Sigmoid colon (tissue), 7 donors: ENCODE measurements at places on chromosomes 5 and 9.

GRCh38 chr5:108749128-108749861 lies 1.6 kb downstream of the FER start:
- peak; percentile 91 for DNase-seq

- no peak for DNase-seq
These were observed 122.7 kb upstream of the CDKN2B start for GRCh38 chr9:22131817-22132216.

DNA sequence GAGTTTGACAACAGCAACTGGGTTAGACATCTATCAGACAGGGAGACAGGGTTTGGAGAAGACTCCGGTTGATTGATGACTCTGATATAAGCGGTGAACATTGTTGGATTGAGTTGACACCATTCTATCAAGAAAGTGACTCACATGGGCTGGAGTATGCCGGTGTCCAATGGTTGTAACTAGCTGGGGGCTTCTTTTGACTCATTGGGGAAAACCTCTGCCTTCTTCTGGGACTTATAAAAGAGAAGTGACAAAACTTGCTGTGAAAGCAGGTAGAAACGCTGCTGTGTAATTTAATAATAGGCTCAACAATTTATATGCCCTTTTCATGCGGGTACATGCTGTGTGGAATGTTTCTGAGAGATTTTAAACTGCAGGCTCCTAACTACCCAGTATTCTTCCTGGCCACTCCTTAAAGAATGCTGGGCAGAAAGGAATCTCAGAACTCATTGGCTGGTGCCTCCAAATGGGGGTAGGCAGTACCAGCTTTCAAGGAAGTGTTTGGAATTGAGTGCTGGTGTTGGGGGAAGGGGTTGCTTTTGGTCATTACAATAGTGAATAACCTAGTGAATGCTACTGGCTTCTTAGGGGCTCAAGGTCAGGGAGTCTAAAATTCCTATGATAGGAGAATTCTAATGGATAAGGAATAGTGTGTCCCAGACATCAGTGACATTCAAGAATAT lies 43.9 kb downstream of the FYB1 start:
- DNase-seq = no peak

DNA sequence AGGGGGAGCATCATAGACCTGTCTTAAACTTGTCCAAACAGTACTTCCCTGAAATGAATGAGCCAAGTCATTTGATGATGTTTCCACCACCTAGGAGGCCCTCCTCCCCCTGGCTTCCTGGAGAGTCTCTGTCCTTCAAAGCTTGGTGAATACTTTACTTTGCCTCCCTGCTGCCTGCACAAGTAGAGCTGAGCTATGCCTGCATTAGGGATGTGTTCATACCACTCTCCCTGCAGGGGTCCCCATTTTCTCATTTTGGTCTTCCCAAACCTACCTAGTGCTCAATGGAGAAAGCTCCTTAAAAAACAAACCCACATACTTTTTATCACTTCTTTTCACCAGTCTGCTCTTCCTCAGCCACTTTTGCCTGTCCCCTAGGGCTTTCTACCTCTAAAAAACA lies 7.7 kb downstream of the CCNI2 start:
- no peak for DNase-seq

DNA sequence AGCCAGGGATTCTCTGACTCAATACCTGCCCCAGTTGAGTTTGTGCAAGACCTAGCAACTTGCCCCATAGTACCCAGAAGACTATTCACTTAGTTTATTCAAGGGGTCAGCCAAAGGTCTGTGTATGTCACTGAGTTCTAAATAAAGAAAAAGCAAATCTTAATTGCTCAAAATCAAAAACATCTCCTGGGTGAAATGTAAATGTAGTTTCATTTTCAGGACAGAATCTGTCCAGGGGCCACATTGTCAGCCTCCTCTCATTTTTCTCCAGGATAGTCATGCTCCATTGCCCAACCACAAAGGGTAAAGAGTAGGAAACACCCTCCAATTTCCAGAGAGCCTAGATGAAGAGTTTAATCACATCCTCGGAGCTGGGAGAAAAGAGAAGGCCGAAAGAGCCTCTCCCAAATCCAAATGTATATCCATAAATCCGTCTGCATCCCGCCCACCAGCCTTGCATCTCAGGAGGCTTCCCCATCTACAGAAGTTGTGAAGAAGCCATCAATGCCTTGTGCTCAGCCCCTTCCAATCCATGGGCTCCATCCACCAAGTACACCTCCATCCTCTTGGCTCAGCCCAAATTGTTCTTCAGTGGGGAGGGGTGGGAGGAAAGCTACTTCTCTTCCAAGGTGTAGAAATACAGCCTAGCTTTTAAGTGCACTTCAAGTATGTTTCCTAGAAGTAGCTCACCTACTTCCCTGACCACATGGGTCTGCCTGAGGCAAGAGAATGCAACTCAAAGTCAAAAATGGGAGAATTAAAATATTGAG lies 26.9 kb downstream of the ADAM19 start:
- no peak for DNase-seq

- DNase-seq = no peak
These were observed 302.4 kb downstream of the PDE4D start for GRCh38 chr5:59591162-59591561.

- DNase-seq = no peak
These were observed 979 bp downstream of the PCDHGA12 start for GRCh38 chr5:141431286-141431685.

GRCh38 chr9:33157960-33158842 lies 8.9 kb downstream of the B4GALT1 start:
- no peak for DNase-seq

DNA sequence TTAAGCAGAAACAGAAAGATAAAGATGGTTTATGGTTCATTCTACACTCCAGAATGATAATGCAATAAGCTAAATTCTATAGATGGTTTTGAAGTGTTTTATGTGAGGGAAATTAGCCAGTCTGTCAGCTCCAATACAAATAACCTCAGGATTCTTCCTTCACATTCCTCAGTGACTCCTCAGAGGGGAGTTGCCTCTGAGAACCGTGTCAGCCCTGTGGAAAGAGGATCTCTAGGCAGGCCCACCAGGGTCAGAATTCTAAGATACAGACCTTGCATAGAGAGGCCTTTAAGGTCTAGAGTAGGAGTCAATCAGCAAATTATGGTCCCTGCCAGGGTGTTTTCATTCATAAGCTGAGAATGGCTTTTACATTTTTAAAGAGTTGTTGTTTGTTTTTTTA lies 26.6 kb downstream of the RUSC2 start:
- DNase-seq = no peak

- DNase-seq = no peak
These were observed 772.0 kb upstream of the ACO1 start for GRCh38 chr9:31612336-31613030.

GRCh38 chr5:68376935-68377334 lies 161.4 kb downstream of the PIK3R1 start:
- no peak for DNase-seq

DNA sequence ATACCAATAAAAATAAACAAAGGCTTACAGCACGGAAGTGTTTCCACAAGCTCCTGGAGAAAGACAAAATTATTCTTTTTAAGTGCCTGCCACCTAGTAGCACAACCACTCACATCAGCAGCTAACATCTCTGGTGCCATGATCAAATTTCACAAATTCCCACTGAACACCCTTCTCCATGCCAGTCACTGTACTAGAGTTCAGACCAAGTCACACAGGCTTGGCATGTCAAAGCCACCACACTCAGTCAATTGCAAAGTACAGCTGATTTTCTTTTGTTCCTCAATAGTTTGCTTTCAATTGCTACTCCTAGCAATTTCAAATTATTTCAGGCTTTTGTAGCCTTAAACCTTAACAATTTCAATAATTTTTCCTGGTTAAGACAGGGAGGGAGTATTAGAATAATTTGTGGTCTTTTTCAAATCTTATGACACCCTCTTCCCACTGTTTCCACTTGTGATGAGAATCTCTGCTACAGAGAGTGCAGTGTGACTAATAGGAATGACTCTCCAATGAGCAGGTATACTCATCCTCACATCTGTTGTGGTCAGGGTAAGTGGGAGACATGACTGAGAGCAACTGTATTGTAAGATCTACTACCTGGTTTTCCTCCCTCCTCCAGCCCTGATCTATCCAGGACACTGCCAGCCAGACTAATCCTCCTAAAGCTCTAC lies 46.2 kb downstream of the RNF145 start:
- DNase-seq = no peak

GRCh38 chr5:110880413-110880812 lies 141.6 kb downstream of the SLC25A46 start:
- peak; percentile 56 for DNase-seq

DNA sequence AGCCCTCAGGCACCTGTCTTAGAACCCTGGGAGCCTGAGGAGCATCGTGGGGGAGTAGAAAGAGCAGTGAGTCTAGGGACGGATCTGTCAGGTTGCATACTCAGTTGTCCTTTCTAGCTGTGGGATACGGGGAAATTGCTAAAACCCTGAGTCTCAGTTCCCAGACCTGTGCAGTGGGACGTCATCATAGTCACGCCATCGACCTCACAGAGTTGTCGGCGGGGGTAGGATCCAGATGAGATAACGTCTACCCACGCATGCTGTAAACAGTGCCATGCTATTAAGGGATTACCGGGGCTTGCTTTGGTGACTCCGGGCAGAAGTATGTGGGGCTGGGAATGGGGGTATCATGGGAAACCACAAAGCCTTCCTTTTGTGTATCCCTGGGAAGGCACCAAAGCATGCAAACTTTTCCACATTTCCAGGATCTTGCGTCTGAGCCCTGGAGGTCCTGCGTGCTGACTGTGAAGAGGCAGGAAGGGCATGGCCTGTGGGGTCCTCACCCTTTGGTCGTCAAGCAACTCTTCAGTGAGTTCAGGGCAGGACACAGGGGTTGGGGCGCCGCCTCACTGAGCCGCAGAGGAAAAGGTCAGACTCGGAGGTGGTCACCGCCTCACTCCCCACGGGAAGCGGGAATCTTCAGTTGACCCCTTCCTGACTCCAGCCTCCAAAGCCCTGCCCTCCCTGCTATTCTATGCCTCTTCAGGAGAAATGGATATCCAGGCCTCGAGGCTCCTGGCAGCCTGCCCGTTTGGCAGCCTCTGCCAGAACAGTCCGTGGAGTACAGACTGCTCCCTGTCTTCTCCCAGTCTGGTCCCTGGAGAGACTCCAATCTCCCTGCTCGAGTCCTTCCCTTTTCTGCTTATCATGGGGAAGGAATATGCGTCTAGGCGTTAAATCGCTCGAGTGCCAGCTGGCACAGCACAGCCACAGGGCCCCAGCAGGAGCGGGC lies 186.8 kb upstream of the KLF9 start:
- peak; percentile 99 for DNase-seq

GRCh38 chr9:124348831-124349230 lies 66.4 kb downstream of the PSMB7 start:
- DNase-seq = peak; percentile 49
